Activated CD8-positive, alpha-beta T cell treated with anti-CD3 and anti-CD28 coated beads for 36 hours (primary cell): ENCODE measurements at places on chromosomes 2 and 18. TPM values are rescaled to one million over a fixed set of nuclear protein-coding genes. Genes with fewer than 3 reads are reported as not detected.

Gene TYW5
- total RNA-seq: 8.3 TPM

Gene LIMS2
- total RNA-seq: 22.1 TPM

Gene GALR1
- not detected for total RNA-seq

Gene AQP12B
- total RNA-seq: not detected

Gene ASB18
- not detected for total RNA-seq

Gene SERPINB5
- total RNA-seq: not detected

Gene ERBB4
- not detected for total RNA-seq

GRCh38 chr2:210442878-210443277, 33.7 kb downstream of the LANCL1 start:
- no peak for DNase-seq
- peaks cover 12% of the 10 kb centered on the region for H3K4me1 ChIP-seq
- no peaks in the 10 kb centered on the region for H3K27me3 ChIP-seq
- no peak overlapping the region for H3K27ac ChIP-seq

GRCh38 chr2:54979321-54980044, 70.8 kb downstream of the RTN4 start:
- no peak overlapping the region for H3K27ac ChIP-seq
- H3K27me3 ChIP-seq: no peaks in the 10 kb centered on the region
- peaks cover 15% of the 10 kb centered on the region for H3K36me3 ChIP-seq
- DNase-seq: no peak

DNA sequence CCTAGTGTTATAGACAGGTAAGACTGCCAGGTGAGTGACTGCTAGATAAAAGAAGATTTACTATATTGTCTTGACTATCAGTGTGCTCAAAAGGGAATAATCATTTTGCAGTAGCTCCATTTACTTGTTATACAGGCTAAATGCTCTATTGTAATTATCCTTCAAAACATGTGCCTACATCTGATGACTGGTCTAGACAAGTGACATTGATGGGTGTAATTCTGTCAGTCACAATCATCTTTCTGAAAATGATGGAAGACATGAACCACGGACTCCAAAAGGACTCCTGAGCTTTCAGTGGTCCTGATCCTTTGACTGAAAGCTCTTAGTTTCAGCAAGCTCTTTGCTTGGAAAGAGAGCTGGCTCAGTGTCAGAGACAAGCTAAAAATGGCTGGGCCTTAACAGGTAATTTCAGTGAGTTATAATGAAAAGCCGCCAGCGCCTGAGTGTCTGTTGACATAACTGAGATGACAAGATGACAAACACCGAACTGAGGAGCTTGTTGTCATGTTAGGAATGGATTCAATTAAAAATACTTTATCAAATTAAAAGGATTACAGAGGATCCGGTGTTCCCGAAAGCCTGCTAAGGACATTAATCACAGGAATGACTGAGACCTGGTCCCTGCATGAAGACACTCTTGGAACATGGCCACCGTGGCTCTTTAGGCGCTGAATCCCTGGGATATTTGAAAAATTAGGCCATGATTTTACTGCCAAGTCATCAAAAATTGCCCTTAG, 141.7 kb downstream of the CMPK2 start:
- no peak for DNase-seq
- H3K27me3 ChIP-seq: peaks cover 2% of the 10 kb centered on the region
- no peaks in the 10 kb centered on the region for H3K4me1 ChIP-seq

- no peak overlapping the region for H3K27ac ChIP-seq
- no peak overlapping the region for H3K4me3 ChIP-seq
- H3K27me3 ChIP-seq: no peaks in the 10 kb centered on the region
- no peaks in the 10 kb centered on the region for H3K4me1 ChIP-seq
Measured at GRCh38 chr2:37753758-37754157, 82.3 kb upstream of the CDC42EP3 start.

DNA sequence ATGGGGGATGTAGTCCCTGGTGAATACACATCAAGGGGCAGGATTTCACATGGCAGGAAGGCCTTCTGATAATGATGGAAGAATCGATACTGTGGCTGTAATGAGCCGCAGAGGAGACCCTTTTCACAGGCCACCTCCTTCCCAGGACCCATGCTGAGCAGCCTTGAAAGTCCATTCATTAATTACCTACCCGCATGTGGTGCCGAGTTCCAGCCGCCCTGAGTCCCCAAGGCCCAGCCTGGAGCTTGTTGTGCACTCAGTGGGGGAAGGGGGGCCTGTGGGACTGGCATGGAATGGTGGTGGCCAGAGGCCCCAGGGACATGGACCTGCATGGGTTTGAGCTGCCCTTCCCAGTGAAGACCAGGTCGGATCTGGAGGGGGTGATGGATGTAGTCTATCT, 25.5 kb downstream of the ASB18 start:
- peaks cover 2% of the 10 kb centered on the region for H3K4me1 ChIP-seq
- peaks cover 2% of the 10 kb centered on the region for H3K36me3 ChIP-seq
- no peak for DNase-seq
- peaks cover 40% of the 10 kb centered on the region for H3K27me3 ChIP-seq
- H3K4me3 ChIP-seq: no peak overlapping the region
- no peak overlapping the region for H3K27ac ChIP-seq

- no peak overlapping the region for H3K4me3 ChIP-seq
- no peak for DNase-seq
- H3K36me3 ChIP-seq: no peaks in the 10 kb centered on the region
- H3K27ac ChIP-seq: no peak overlapping the region
Measured at GRCh38 chr2:55097461-55098410, 47.5 kb upstream of the RTN4 start.

- H3K4me1 ChIP-seq: no peaks in the 10 kb centered on the region
- no peak for DNase-seq
- H3K27me3 ChIP-seq: peaks cover 6% of the 10 kb centered on the region
- no peak overlapping the region for H3K27ac ChIP-seq
- H3K36me3 ChIP-seq: no peaks in the 10 kb centered on the region
- H3K4me3 ChIP-seq: no peak overlapping the region
Measured at GRCh38 chr2:42071791-42072190, 24.0 kb downstream of the PKDCC start.

DNA sequence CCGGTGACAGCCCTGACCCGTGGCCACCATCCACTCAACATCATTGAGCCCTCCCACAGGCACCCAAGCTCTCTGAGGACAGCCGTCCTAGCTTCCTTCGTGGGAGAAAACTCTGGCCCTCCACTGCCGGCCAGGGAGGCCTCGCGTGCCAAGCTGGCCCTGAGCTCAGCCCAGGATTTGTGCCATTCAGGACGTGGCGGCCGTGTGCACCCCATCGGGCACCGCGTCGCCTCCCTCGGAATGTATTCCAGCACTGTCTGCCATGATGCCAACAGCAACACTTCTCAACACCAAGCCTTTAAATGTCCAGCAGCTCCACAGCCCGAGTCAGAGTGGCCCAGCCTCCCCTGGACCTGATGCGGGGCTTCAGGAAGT, 35.7 kb downstream of the ZNF516 start:
- DNase-seq: no peak
- H3K27me3 ChIP-seq: no peaks in the 10 kb centered on the region
- H3K27ac ChIP-seq: no peak overlapping the region
- H3K4me3 ChIP-seq: no peak overlapping the region
- H3K4me1 ChIP-seq: peaks cover 7% of the 10 kb centered on the region

DNA sequence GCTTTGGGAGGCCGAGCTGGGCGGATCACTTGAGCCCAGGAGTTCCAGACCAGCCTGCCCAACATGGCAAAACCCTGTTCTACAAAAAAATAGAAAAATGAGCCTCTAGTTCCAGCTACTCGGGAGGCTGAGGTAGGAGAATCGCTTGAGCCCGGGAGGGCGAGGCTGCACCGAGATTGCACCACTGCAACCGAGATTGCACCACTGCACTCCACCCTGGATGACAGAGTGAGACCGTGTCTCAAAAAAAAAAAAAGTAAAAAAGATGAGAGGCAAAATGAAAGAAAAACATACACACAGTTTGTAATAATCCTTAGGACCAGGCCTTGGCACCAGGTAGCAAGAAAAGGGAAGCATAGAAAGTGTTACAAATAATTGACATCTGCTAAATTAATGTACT, 22.0 kb downstream of the RBM43 start:
- DNase-seq: no peak
- H3K36me3 ChIP-seq: no peaks in the 10 kb centered on the region
- no peak overlapping the region for H3K4me3 ChIP-seq
- no peaks in the 10 kb centered on the region for H3K27me3 ChIP-seq
- H3K27ac ChIP-seq: no peak overlapping the region

- no peak for DNase-seq
- H3K27ac ChIP-seq: no peak overlapping the region
- no peaks in the 10 kb centered on the region for H3K36me3 ChIP-seq
- H3K27me3 ChIP-seq: peaks cover 3% of the 10 kb centered on the region
Measured at GRCh38 chr2:15912203-15912602, 28.1 kb upstream of the MYCN start.

GRCh38 chr2:176094349-176094748, 1.8 kb downstream of the HOXD13 start:
- H3K27me3 ChIP-seq: peaks cover 85% of the 10 kb centered on the region
- H3K36me3 ChIP-seq: peaks cover 3% of the 10 kb centered on the region
- H3K4me3 ChIP-seq: no peak overlapping the region
- peaks cover 19% of the 10 kb centered on the region for H3K4me1 ChIP-seq

DNA sequence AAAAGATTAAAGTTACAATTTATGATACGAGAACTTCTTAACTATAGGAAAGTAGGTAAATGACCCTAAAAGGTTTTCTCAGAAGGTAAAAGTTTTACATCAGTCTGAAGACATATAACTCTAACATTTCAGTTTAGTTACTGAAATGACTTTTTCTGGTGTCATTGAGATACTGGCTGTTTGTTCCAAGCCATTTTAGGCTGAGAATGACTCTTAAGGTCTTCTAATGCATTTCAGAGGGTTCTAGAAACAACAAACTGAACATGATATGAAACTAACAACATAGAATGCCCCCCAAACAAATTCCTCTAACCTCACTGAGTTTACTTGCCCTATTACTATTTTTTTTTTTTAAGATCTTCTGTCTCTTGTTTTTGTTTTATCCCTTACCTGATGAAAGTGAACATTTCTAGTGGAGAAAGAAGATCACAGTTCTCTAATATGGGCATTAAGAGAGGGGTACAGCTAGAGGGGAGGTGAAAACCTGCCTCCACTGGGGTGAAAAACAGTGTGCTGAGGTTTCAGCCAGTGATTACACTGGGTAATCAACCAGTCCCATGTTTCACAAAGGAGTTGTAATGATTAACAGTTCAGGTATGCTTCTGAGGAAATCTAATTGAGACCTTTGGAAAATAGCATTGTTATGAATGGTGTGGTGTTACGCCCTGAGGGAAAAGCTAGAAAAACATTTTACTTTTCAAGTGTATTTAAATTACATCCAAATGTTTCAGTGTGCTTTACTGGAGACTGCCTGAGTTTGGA, 11.2 kb downstream of the NABP1 start:
- peak overlapping the region; percentile 70 for H3K27ac ChIP-seq
- H3K27me3 ChIP-seq: no peaks in the 10 kb centered on the region
- no peak overlapping the region for H3K4me3 ChIP-seq
- H3K4me1 ChIP-seq: peaks cover 65% of the 10 kb centered on the region
- DNase-seq: no peak

- no peak for DNase-seq
- peaks cover 18% of the 10 kb centered on the region for H3K27me3 ChIP-seq
- H3K36me3 ChIP-seq: no peaks in the 10 kb centered on the region
- H3K27ac ChIP-seq: no peak overlapping the region
- peaks cover 4% of the 10 kb centered on the region for H3K4me1 ChIP-seq
- no peak overlapping the region for H3K4me3 ChIP-seq
Measured at GRCh38 chr2:66570471-66570870, 135.5 kb downstream of the MEIS1 start.

DNA sequence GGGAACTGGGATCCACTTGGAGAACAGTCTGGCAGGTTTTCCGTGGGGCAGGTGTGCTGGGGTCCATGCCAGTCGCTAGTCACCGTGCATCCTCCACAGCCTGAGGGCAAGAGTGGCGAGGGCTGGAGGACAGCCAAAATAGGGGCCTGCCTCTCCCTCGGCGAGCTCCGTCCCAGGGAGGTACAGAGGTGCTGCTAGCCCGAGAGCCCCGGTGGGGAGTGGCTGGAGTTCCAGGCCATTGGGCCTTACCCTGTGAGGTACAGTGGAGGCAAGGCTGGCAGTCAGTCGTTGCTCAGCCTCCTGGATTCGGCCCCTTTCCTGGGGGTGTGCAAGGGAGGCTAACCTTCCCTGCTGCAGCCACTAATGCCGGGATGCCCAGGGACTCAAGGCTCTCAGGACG, 406.6 kb downstream of the CMPK2 start:
- H3K4me1 ChIP-seq: no peaks in the 10 kb centered on the region
- H3K27ac ChIP-seq: no peak overlapping the region
- H3K27me3 ChIP-seq: no peaks in the 10 kb centered on the region
- no peak for DNase-seq

- no peak for DNase-seq
- no peak overlapping the region for H3K4me3 ChIP-seq
- H3K27me3 ChIP-seq: no peaks in the 10 kb centered on the region
- H3K27ac ChIP-seq: no peak overlapping the region
- H3K4me1 ChIP-seq: no peaks in the 10 kb centered on the region
- H3K36me3 ChIP-seq: peaks cover 7% of the 10 kb centered on the region
Measured at GRCh38 chr2:207914716-207915115, 110.6 kb downstream of the PLEKHM3 start.

DNA sequence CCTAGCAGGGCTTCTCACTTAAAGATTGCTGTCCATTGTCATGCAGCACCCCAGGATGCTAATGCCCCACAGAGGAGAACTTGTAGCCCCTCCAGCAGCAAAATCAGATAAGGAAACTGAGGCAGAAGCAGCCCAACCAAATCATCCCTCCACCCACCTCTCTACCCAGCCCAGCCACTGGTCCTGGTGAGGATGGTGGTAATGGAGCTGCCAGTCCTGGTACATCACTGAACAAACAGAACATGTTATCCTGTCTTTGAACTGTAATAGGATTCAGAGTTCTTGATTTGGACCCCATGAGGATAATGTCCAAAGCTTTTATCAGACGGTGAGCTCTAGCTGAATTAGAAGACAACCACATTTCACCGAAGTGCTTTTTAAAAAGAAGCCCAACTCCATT, 113.2 kb downstream of the MRO start:
- no peak overlapping the region for H3K27ac ChIP-seq
- H3K27me3 ChIP-seq: no peaks in the 10 kb centered on the region
- no peaks in the 10 kb centered on the region for H3K4me1 ChIP-seq
- no peaks in the 10 kb centered on the region for H3K36me3 ChIP-seq
- DNase-seq: no peak

GRCh38 chr2:97834610-97835009, 121.2 kb downstream of the ZAP70 start:
- peaks cover 14% of the 10 kb centered on the region for H3K4me1 ChIP-seq
- peak overlapping the region; percentile 59 for H3K27ac ChIP-seq
- DNase-seq: no peak
- H3K4me3 ChIP-seq: no peak overlapping the region
- H3K27me3 ChIP-seq: no peaks in the 10 kb centered on the region
- H3K36me3 ChIP-seq: peaks cover 16% of the 10 kb centered on the region

DNA sequence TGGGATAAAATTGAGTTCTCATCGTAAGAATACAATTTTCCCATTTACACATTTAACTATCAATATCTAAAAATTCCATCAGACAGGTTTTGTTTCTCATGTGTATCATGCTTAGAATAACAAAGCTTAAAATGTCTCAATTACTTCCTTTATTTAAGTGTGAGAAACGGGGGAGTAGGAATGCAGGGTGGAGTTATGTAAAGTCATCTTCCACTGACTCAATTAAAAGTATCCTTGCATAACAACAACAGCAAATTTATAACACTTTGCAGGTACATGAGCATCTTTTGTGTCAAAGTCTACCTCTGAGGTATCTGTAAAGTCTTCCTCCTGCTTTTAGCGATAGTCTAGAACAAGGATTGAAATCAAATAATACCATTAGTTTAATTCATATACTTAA, 327.1 kb downstream of the EPHA4 start:
- no peaks in the 10 kb centered on the region for H3K27me3 ChIP-seq
- no peaks in the 10 kb centered on the region for H3K36me3 ChIP-seq
- H3K4me1 ChIP-seq: no peaks in the 10 kb centered on the region
- no peak for DNase-seq
- no peak overlapping the region for H3K4me3 ChIP-seq
- H3K27ac ChIP-seq: no peak overlapping the region

GRCh38 chr2:10920764-10921388, 9.1 kb downstream of the KCNF1 start:
- peaks cover 6% of the 10 kb centered on the region for H3K27me3 ChIP-seq
- H3K36me3 ChIP-seq: no peaks in the 10 kb centered on the region
- H3K4me1 ChIP-seq: no peaks in the 10 kb centered on the region
- H3K4me3 ChIP-seq: no peak overlapping the region
